ENCODE measurements at places on chromosomes 12 and 14. TPM values are rescaled to one million over a fixed set of nuclear protein-coding genes. Genes with fewer than 3 reads are reported as not detected.
A peak's percentile ranks its signal among the peaks of the same experiment; 100 is the strongest.

The CCDC197 gene
- total RNA-seq = not detected

DNA sequence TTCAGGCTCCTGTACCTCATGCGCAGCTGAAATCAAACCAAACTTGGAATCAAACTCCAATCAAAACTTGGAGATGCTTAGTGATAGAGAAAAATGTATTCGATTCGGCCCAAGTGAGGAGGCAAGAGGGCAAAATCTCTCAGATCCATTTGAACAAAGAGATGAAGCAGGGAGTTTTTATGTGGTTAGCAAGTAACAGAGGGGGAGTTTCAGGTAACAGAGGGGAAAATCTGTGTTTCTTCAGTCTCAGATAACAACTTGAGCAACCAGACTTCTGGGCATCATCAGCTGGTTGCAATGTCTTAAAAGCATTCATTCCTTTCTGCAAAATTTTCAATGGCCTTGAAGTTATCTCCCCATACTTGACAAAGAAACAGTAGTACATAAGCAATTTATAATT lies 245.1 kb upstream of the AVPR1A start:
- no peak for DNase-seq

DNA sequence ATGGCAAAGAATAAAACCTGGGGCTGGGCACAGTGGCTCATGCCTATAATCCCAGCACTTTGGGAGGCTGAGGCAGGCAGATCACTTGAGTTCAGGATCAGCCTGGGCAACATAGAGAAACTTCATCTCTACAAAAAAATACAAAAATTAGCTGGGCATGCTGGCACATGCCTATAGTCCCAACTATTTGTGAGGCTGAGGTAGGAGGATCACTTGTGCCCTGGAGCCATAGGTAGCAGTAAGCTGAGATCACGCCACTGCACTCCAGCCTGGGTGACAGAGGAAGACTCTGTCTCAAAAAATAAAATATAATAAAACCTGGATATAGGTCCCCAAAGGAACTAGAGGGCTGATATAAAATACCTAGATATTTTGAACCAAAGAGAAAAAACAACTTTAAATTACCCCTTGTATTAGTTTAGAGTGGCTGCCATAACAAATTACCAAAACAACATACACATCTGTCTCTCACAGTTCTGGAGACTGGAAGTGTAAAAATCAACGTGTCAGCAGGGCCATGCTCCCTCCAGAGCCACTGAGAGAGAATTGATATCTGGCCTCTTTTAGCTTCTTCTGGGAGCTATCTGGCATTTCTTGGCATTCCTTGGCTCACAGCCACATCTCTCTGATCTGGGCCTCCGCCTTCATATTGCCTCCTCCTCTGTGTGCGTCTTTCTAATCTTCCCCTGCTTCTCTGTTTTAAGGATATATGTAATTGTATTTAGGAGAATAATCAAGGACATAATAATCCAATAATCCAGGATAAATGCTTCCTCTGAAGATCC lies 47.9 kb upstream of the ATF7IP start:
- no peak for DNase-seq

The TDRD9 gene
- total RNA-seq = 1.0 TPM

GRCh38 chr14:89432226-89432625 lies 15.2 kb upstream of the FOXN3 start:
- DNase-seq = no peak

The EID3 gene
- total RNA-seq = 3.8 TPM

DNA sequence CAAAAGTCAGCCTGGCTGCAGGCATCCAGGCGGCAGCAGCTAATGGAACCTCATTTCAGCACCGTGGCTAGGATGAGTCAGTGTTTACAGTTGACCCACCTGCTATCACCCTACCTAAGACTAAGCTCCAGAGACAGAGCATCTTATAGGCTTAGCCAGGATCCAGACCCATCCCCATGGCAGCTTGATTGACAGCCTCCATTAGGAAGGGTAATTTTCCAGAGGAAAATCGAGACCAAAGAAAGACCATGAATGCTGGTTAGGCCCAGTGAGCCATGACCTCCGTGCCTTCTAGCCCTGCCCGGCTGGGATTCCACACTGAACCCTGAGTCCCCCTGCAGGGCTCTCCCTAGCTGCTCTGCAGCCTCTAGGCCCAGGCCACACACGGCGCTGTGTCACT lies 38.7 kb downstream of the TUNAR start:
- no peak for DNase-seq

GRCh38 chr12:4828176-4828575 lies 81.5 kb upstream of the KCNA1 start:
- DNase-seq = no peak

DNA sequence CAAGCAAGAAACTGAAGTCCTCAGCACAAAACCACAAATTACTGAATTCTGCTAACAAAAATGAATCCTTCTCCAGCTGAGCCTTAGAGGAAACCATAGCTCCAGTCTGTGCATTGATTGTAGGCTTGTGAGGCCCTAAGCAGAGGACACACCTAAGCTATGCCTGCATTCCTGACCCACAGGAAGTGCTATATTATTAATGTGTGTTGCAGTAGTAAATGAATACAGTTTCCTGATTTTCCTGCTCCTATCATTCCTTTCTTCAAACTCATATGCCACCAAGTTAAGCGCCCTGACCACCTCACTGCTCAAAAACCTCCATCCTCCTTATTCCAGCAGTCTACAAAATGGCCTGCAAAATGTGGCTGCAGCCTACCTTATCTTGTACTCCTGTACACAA lies 151.9 kb upstream of the ABCD2 start:
- no peak for DNase-seq

GRCh38 chr12:28535216-28535615 lies 345.0 kb downstream of the CCDC91 start:
- DNase-seq = no peak

The LTBR gene
- 34.5 TPM for total RNA-seq

GRCh38 chr14:94135476-94135875 lies 6.1 kb upstream of the IFI27L2 start:
- DNase-seq = no peak

GRCh38 chr12:68001486-68002466 lies 12.5 kb downstream of the IFNG-AS1 start:
- no peak for DNase-seq

- DNase-seq = no peak
Observed at GRCh38 chr14:77859934-77860570, 60.1 kb downstream of the ADCK1 start.

The FSCB gene
- 0.10 TPM for total RNA-seq

DNA sequence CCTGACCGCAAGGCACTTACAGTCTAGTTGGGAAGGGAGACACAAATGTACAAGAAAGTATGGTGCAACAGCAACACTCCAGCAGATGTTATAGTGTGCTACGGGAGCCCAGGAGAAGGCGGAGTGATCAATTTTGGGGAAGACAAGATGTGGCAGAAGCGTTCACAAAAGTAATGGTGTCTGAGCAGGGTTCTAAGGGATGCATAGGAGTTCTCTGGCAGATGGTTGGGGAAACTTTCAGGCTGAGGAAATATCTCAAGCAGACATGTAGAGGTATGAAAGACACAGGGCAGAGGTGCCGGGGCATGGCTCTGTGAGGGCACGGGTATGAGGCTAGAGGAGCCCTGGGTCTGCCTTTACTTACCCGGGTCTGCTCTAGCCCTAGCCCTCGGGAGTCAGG lies 5.1 kb upstream of the TNFRSF1A start:
- no peak for DNase-seq

The CCDC177 gene
- 0.21 TPM for total RNA-seq

- no peak for DNase-seq
Observed at GRCh38 chr12:42963988-42964387, 374.4 kb upstream of the PRICKLE1 start.

DNA sequence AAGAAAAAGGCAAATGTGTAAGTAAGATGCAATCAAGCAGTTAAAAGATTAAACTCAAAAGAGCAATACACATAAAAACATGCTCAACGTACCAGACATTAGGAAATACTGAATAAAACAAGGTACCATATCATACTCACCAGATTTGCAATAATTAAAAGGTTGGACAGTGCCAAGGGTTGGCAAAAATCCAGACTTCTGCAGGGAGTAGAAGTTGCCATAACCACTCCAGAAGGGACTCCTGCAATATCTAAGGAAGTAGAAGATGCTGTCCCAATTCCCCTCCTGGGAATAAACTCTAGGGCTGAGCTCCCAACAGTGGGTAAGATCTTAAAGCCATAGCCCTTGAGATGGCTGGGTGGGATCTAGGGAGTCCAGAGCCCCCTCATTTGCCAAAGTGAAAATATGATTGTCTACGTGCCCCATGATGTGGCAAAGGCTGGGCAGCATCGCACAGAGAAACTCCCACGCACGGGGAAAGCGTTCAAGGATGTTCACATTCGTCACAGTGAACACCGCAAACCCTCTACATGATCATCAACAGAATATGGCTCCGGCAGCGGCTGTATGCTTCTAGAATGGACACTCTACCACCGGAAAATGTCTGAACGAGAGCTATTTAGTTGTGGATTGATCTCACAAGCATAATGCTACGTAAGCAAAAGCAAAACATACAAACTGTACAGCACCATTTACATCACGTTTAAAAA lies 12.3 kb downstream of the KCTD10 start:
- DNase-seq = no peak

GRCh38 chr14:67166450-67166853 lies 22.8 kb upstream of the GARIN2 start:
- DNase-seq = peak; percentile 66

The CNTN1 gene
- total RNA-seq = 35.4 TPM

DNA sequence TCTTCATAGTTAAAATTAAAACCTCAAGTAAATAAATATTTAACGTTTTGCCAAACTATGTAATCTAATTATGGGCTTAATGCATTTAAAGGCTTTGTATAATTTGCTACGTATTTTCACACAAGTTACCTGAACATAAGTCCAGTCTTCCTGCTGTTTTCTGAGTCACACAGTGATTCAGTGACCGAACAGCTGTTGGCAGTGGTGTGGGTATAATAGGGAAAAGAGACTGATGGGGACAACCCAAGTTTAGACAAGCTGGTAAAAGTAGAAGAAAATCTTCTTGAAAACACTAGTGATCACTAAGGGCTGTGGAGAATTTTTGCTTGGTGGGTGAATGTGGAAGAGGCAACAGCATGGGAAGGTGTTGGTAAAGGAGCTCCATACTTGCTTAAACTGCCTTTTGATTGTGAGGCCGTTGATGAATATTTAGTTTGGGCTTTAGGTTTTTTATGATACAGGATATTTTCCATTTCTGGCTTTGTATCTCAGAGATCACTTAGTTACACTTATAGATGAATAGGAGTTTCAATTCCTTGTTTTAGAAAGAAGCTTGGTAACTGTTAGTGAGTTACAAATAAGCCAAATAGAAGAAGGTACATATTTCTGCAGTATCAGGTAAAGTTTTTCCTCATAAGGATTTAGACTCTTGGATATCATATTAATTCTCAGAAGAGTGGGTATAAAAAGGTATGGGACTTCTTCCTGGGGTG lies 23.9 kb downstream of the LRRK2 start:
- DNase-seq = no peak

DNA sequence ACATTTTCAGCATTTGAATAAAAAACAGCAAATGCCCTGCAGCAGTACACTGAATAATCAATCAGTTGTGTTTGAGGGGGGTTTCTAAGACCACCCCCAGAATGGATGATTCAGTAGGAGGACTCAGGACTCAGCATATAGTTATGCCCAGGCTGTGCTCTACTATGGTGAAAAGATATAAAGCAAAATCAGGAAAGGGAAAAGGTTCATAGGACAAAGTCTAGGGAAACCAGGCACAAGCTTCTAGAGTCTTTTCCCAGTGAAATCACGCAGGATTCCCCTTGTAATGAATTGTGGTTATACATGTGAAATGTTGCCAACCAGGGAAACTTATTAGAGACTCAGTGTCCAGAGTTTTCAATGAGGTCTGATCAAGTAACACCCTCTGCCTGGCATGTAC lies 25.0 kb upstream of the SLC17A8 start:
- peak; percentile 5 for DNase-seq

DNA sequence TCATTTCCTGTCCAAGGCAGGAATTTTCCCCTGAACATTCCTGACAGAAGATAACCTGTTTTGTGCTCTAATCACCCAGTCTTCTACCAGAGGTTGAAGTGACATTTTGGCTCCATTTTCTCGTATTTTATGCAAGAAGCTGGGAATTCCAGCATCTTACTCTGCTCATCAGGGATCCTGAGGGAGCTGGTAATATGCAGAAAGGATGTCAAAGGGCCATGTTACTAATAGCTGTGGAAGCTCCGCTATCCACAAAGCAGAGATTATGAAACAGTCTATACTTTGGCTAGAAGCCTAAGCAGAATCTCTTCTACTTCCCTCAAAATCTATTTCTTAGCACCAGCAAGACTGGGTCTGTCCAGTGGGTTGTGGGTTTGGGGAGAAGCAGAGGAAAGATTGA lies 613.0 kb downstream of the DIO2 start:
- no peak for DNase-seq

- DNase-seq = no peak
Observed at GRCh38 chr14:90296641-90297040, 35.1 kb downstream of the NRDE2 start.

The RARG gene
- 47.1 TPM for total RNA-seq

GRCh38 chr12:15752785-15753184 lies 36.4 kb downstream of the EPS8 start:
- DNase-seq = no peak

Measured in tongue (tissue), 3 donors.